ENCODE measurements at places on chromosomes 1 and 21.

- no peak for DNase-seq
Measured at GRCh38 chr1:243562473-243562872, 287.6 kb downstream of the AKT3 start.

DNA sequence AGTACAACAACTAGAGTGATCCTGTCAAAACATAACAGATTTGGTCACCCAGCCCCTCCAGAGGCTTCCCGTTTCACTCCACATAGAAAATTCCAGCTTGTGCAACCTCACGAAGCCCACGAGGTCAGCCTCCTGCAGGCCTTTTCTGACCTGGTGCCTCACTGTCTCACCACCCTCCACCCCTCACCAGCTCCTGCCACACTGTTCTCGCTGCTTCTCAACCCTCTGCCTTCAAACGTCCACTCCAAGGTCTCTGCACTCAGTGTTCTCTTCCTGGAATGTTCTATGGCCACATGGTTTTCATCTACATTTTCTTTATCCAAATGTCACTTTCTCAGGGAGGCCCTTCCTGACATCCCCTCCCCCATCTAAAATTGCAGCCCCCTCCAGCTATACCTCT lies 178.9 kb downstream of the DHRS3 start:
- no peak for DNase-seq

DNA sequence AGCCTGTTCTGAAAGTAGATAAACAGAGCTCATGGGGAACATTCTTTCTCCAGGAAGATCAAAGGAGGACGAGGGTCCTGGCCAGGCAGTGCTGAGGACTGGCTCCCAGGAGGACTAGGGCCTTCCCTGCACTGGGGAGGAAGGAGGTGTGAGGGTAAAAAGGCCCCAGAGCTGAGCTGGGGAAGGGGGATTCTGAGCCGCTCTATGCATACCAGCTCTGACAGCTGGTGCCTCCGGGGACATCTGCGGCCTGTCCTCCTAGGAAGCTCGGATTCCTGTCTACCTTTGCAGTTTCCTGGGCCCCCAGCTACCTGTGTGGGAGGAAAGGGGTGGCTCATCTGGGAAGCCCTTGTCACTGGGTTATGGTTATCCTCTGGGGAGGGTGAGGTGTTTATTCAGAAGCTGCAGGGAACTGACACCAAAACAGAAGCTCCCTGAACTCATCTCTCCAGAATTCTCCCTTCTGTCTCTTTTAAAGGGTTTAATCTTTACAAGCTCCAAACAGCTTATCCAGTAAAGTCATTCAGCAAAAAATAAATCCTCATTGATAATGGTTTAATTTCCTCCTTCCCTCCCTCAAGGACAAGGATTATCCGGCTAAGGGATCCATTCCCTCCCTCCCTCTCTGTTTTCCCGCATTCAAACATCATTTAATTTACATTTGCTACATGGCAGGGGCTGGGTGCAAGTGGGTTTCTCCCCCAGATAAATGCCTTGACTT lies 31.0 kb downstream of the NENF start:
- no peak for DNase-seq

GRCh38 chr1:87392248-87393192 lies 63.8 kb downstream of the LMO4 start:
- no peak for DNase-seq

DNA sequence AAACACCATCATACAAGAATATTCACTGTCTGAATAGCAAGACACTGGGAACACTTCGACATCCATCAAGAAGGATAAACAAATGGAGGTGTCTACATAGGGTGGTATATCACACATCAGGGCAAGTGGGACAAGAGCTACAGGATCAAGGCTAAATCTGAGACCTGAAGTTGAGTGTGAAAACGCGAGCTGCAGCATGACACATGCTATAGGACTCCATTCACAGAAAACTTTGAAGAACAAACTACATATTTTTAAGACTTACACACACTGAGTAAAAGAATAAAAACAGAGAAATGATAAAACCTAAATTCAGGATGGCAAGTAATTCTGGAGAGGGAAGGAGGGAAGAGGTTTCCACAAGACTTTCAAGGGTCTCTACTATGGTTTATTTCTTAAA lies 2.1 kb downstream of the TTC39A start:
- DNase-seq, result no peak

- no peak for DNase-seq
Measured at GRCh38 chr1:201022820-201023516, 546 bp downstream of the KIF21B start.

DNA sequence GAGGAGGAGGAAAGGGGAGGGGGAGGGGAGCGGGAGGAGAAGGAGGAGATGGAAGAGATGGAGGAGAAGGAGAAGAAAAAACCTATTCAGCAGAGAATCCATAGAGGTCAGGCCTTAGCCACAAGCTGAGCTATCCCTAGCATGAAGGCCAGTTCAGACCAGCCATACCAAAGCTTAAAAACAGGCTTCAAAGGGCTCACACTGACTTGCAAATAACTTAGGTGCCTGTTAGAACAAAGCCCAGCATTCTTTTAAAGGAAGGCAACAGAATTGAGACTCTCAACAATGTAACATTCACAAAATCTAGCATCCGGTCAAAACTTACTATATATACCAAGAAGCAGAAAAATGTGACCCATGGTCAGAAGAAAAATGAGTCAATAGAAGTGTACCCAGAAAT lies 43.6 kb upstream of the IFFO2 start:
- no peak for DNase-seq

GRCh38 chr21:14615359-14615974 lies 69.4 kb upstream of the SAMSN1 start:
- DNase-seq, result no peak

DNA sequence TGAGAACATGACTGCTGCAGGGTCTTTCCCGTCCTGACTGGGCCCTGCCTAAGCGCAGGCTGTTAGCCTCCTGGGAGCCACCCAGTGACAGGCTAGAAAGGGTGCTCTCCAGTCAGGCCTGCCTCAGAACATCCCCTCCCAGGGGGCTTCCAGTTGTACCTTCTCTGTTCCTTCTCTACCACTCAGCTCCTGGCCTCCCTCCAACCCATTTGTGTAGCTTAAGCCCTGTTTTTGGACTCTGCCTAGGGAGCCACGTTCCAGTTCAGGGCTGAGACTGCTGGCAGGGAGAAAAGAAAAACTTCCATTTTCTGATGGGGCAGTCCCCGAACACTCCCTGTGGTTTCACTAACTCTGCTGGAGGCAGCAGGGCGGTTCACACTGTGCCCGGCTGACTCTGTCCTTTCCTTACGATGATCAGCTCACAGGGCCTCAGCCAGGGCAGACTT lies 15.3 kb upstream of the POU3F1 start:
- no peak for DNase-seq

DNA sequence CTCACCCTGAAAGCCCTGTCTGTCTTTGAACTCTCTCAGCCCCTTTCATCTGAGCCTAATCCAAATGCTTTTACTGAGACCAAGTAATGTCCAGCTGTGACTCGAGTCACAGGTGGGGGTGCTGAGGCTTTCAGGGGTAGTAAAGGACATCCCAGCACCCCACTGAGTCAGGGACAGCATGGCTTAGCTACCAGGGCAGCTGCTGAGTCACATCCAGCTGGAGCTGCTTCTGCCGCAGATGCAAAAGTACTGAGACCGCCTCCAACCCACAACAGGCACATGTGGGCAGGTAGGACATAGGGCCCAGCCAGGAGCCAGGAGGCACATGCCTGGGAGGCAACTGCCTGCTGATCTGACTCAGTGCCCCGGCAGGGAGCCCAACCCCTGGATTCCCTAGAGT lies 6.7 kb upstream of the VSIG8 start:
- peak; percentile 68 for DNase-seq

DNA sequence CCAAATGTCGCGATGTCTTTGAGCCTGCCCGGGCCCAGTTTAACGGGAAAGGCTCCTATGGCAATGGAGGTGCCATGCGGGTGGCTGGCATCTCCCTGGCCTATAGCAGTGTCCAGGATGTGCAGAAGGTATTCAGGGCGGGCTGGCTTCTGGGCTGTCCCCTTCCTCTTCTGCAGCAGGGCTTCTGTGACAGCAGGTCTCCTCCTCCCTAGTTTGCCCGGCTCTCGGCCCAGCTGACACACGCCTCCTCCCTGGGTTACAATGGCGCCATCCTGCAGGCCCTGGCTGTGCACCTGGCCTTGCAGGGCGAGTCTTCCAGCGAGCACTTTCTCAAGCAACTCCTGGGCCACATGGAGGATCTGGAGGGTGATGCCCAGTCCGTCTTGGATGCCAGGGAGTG lies 3.0 kb downstream of the ADPRS start:
- DNase-seq, result no peak

DNA sequence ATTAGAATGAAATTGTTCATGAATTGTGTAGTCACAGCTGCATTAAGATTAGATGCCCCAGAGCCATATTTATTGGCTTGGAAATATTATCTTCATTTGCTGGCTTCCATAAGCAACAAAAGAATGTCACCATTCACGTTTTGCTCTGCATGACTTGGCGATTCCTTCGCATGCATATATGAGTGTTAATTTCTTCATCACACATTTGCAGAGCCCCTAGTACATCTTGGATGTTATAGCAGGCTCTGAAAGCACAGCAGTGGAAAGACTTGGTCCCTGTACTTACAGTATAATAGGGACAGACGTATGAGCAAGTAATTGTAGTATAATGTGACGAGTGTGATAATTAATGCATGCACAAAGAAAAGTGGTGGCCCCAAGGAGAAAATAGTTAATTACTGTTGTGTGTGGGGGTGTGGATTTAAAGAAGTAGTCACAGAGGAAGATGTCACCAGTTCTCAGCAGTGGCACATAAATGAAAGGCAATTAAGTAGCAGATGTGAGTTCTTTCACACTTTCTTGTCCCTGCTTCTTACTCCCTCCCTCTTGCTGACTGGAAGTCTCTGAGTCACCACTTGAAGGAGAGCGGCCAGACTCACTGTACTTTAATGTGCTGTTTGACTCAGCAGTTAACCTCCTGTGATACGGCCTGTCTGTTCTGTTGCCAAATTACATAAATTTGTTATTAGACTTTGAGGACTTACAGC lies 21.0 kb downstream of the S100A10 start:
- DNase-seq, result peak; percentile 83

- DNase-seq, result no peak
Measured at GRCh38 chr1:30768830-30769718, 11.5 kb upstream of the LAPTM5 start.

GRCh38 chr1:182662121-182662890 lies 22.1 kb downstream of the RGS8 start:
- DNase-seq, result no peak

GRCh38 chr21:14878971-14879370 lies 185.8 kb downstream of the NRIP1 start:
- no peak for DNase-seq

DNA sequence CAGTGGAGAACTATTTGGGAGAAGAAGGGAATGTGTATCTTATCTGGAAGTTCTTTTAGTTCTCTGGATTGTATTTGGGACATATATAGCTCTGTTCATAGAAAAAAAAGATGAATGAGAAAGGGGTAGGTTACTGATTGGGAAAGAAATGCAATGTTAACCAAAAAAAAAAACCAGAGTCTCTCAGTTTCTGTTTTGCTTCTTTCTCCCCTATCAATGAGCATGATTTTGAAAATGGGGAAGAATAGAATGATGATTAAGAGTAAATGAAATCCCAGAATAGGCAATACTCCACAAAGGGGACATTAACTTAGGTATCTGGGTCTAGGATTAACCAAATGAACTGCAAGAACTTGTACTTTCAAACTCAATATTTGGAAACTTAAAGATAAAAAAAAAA lies 92.9 kb downstream of the RHOU start:
- no peak for DNase-seq

Data from HCT116 (cell line).